ENCODE measurements at places on chromosomes 12 and 14. TPM values are rescaled to one million over a fixed set of nuclear protein-coding genes. Genes with fewer than 3 reads are reported as not detected.
A peak's percentile ranks its signal among the peaks of the same experiment; 100 is the strongest.

GRCh38 chr12:39886106-39886505 lies 219.8 kb downstream of the SLC2A13 start:
- no peak overlapping the region for H3K4me3 ChIP-seq
- DNase-seq, result no peak
- no peaks in the 10 kb centered on the region for H3K36me3 ChIP-seq
- H3K27me3 ChIP-seq, result no peaks in the 10 kb centered on the region
- H3K27ac ChIP-seq, result no peak overlapping the region

DNA sequence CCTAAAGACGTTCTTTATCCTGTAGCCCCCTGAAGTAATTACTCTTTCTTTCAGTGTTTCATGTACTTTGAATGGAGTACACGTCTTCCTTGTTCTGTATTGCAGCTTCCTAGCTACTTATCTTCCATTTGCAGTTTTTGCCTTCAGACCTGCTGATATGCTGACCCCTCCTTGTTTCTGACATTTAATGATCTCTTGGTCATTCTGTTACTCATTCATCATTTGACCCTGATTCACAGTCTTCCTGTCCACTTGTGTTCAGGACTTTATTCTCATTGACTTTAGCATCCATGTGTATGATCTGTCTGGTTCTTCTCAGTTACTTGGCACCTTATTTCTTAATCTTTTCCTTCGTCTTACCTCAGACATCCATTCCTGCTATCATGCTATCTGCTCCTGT lies 22.2 kb downstream of the CPSF2 start:
- peaks cover 100% of the 10 kb centered on the region for H3K36me3 ChIP-seq
- DNase-seq, result no peak
- no peak overlapping the region for H3K27ac ChIP-seq
- H3K27me3 ChIP-seq, result no peaks in the 10 kb centered on the region
- no peaks in the 10 kb centered on the region for H3K4me1 ChIP-seq
- no peak overlapping the region for H3K4me3 ChIP-seq

DNA sequence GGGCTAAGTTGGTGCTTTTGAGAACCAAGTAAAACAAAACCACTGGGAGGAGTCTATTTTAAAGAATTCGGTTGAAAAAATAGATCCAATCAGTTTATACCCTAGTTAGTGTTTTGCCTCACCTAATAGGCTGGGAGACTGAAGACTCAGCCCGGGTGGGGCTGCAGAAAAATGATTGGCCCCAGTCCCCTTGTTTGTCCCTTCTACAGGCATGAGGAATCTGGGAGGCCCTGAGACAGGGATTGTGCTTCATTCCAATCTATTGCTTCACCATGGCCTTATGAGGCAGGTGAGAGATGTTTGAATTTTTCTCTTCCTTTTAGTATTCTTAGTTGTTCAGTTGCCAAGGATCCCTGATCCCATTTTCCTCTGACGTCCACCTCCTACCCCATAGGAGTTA lies 1.8 kb upstream of the RAB5B start:
- H3K36me3 ChIP-seq, result no peaks in the 10 kb centered on the region
- H3K4me1 ChIP-seq, result peaks cover 54% of the 10 kb centered on the region
- DNase-seq, result no peak
- H3K27ac ChIP-seq, result peak overlapping the region; percentile 96

GRCh38 chr14:21382886-21383847 lies 652 bp downstream of the SUPT16H start:
- H3K27ac ChIP-seq, result peak overlapping the region; percentile 98
- peak overlapping the region; percentile 92 for H3K4me3 ChIP-seq
- H3K36me3 ChIP-seq, result peaks cover 17% of the 10 kb centered on the region
- no peak for DNase-seq

GRCh38 chr14:67411820-67412421 lies at the start of gene PLEK2:
TSS of gene PLEK2 (minus strand) at chr14:67412165. CDS start at chr14:67412059, 106 bp downstream.
- H3K4me1 ChIP-seq, result peaks cover 12% of the 10 kb centered on the region
- peaks cover 26% of the 10 kb centered on the region for H3K27me3 ChIP-seq
- DNase-seq, result no peak
- H3K27ac ChIP-seq, result no peak within 1 kb of the TSS

DNA sequence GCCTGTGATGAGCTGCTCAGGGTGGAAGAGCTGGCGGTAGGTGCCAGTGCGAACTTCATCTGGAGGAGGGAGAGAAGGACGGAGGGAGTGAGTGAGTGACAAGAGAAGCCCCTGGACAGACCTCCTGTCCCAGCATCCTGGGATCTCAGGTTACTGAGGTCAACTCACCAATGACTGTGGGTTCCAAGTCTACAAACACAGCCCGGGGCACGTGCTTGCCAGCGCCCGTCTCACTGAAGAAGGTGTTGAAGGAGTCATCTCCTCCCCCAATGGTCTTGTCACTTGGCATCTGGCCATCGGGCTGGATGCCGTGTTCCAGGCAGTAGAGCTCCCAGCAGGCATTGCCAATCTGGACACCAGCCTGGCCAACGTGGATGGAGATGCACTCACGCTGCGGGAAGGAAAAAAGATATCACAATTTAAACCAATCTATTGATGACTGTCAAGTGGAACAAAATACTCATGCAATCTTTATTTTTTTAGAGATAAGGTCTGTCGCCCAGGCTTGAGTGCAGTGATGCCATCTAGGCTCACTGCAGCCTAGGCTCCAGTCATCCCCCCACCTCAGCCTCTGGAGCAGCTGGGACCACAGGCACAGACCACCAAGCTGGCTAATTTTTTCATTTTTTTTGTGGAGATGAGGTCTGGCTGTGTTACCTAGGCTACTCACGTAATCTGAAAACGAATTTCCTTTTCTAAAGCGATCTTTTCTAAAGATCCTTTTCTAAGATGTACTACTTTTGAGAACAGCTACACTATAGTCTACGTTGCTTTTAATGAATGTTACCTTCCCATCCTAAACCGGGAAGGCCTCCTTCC lies 1.7 kb downstream of the TUBA1B start:
- peak overlapping the region; percentile 100 for H3K27ac ChIP-seq
- peak; percentile 43 for DNase-seq
- no peaks in the 10 kb centered on the region for H3K27me3 ChIP-seq
- H3K36me3 ChIP-seq, result peaks cover 30% of the 10 kb centered on the region
- peak overlapping the region; percentile 97 for H3K4me3 ChIP-seq
- peaks cover 48% of the 10 kb centered on the region for H3K4me1 ChIP-seq

DNA sequence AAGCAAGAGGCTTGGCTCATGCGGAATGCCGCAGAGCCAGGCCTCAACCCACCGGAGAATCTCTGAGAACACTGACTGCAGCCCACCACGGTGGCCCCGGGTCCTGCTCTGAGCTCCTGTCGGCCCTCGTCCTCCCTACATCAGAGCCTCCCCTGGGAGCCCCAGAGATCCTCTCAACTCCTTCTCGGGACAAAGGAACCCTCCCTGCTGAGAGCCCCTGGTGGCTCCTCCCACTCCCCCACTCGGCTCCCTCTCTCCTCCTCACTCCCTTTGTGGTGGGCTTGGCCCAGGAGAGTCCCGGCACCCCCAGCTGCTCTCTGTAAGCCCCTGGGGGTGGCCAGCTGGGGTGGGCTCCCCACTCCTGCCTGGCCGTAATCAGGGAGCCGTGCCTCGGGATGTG lies 11.1 kb upstream of the INF2 start:
- peak overlapping the region; percentile 95 for H3K27ac ChIP-seq
- no peaks in the 10 kb centered on the region for H3K36me3 ChIP-seq
- H3K4me1 ChIP-seq, result peaks cover 68% of the 10 kb centered on the region
- H3K4me3 ChIP-seq, result peak overlapping the region; percentile 72
- H3K27me3 ChIP-seq, result no peaks in the 10 kb centered on the region
- DNase-seq, result peak; percentile 54

DNA sequence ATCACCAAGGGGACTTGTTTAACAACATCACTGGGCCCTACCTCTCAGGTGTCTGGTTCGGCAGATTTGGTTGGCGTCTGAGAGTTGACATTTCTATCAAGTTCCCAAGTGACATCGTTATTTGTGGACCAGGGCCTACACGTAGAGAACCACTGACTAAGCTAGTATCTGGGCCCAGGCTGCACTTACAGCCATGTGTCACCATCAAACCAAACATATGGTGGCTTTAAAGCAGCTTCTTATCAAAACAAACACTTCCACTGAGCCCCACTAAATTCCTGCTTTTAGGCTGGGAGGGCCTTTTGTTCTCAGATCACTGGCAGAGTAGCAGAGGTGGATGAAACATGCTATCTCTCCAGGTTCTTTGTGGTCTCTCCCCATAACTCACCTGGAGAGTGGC lies 220.5 kb downstream of the PELI2 start:
- no peaks in the 10 kb centered on the region for H3K36me3 ChIP-seq
- no peak overlapping the region for H3K27ac ChIP-seq
- peaks cover 30% of the 10 kb centered on the region for H3K4me1 ChIP-seq
- no peak overlapping the region for H3K4me3 ChIP-seq
- DNase-seq, result no peak
- H3K27me3 ChIP-seq, result no peaks in the 10 kb centered on the region

DNA sequence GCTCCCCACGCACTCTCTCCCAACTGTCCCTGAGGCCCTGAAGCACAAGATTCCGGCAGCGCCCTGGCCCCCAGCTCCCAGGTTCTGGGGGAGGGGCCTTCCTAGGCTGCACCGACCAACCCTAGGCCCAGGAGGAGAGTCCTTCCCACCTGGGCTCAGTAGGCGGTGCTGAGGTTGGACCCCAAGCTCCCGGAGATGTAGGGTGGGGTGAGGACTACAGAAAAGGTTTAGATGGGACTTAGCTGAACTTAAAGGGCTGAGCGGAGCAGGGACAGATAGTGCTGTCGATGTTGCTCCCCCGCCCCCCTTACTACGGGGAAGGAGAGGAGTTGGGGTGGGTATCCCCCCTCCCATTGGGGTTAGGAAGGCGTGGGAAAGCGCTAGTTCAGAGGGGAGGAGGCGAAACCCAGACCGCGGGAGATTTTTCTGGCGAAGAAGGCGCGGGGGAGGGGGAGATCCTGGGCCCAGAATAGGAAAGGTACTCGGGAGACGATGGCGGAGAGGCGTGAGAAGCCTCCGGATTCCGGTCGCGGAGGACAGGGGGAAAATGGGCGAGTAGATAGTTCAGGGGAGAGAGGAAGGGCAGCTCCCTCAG lies 4.2 kb upstream of the BAZ2A start:
- H3K27me3 ChIP-seq, result no peaks in the 10 kb centered on the region
- no peak for DNase-seq
- peak overlapping the region; percentile 97 for H3K27ac ChIP-seq
- H3K4me1 ChIP-seq, result peaks cover 92% of the 10 kb centered on the region
- peak overlapping the region; percentile 87 for H3K4me3 ChIP-seq

SERPINA3 gene
- 45.5 TPM for total RNA-seq

SETD3 gene
- 101 TPM for total RNA-seq

DBX2 gene
- 0.14 TPM for total RNA-seq

MSRB3 gene
- total RNA-seq, result 125 TPM
